Activated naive CD4-positive, alpha-beta T cell (primary cell): ENCODE measurements at places on chromosomes 4 and X.

DNA sequence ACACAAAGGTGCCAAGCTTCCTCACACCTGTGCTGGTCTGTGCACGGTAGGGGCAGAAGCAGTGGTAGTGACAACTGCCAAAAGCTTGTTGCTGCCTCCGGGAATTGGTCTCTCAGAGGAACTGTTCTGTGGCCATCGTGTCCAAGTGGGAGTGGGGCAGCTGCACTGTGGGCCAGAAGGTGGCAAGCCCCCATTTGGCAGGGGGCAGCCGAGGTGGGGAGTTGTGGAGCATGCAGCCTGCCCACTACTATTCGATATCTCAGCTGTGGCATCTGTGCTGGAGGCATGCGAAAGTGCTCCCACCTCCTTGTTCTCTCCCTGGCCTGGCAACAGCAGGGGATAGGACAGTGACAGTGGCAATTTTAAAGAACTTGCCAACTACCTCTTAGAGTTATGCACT, 192.8 kb downstream of the TBX22 start:
- DNase-seq: no peak

- no peak for DNase-seq
These were observed 116.3 kb downstream of the MSN start for GRCh38 chrX:65783746-65784145.

DNA sequence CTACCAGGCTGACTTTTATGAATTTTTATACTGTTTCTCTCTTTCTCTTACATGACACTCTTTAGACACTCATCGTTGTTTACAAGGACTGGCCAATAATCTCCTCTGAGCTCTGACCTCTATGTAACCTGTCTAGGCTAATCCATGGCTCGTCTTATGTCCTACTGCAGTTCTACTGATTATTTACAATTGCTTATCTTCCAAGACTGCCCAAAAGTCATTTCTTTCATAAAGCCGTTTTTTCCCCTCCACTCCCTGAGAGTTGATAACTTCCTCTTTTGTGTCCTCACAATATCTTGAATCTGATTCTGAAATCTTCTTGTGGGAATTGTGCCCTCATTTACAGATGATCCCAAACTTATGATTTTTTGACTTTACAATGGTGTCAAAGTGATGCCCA, 18.3 kb upstream of the SNCA start:
- DNase-seq: no peak

DNA sequence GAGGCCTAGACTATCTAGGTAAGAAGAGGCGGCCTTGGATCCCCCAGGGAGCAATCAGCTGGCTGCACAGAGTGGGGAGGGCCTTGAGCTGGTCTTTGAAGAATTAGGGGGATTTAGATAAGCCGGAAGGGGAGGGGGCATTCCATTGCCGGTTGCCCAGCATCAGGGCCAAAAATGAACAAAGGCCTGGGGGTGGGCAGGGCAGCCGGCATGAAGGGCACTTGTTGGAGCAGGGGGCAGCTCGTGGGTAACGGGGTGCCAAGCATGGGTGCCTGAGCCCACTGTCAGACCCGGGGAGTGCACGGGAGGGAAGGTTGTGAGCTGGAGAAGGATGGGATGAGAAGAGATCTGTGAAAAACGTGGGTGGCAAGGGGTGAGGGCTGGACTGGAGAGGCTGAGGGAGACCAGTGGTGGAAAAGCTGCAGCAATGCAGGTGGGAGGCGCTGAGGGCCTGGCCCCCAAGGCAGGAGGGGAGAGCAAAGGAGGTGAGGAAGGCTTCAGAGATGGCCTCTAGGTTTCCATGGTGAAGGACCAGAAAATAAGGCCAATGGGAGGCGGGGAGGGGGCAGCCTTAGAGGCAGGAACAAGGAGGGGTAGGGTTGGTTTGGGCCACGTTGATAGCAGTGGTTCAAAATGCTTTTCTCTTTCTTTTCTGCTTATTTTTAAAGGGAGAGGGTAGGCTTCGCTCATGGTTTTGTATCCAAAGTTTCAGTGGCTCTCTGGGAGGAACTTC, 8.6 kb downstream of the KLF3 start:
- DNase-seq: no peak

DNA sequence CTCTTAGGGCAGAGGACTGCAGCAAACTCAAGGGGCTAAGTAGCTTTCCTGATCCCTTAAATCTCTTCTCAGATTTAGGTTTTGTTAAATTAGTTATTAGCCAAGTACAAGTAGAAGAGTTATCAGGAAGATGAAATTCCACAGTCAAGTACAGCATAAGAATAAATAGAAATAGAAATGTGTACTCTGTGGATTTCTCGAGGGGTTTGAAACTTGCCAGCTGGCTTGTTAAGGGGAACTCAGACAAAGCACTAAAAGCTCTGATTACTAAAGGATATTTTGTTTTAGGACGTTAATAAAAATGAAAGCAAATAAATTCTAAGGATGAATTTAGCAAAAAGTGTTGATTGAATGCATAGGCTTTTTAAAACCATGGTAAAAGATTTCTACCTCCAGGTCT, 654.6 kb downstream of the RAPGEF2 start:
- DNase-seq: no peak

- no peak for DNase-seq
These were observed 406.8 kb downstream of the PCDH7 start for GRCh38 chr4:31126881-31127398.

- no peak for DNase-seq
These were observed 1.4 kb downstream of the AMMECR1 start for GRCh38 chrX:110316351-110317060.
